Adrenal gland (tissue), 19 donors: ENCODE measurements at places on chromosomes 3 and 15. TPM values are rescaled to one million over a fixed set of nuclear protein-coding genes. Genes with fewer than 3 reads are reported as not detected.

- H3K27ac ChIP-seq, result no peak overlapping the region
- no peaks in the 10 kb centered on the region for H3K27me3 ChIP-seq
- no peaks in the 10 kb centered on the region for H3K36me3 ChIP-seq
- H3K4me3 ChIP-seq, result no peak overlapping the region
- no peaks in the 10 kb centered on the region for H3K4me1 ChIP-seq
- peak; percentile 57 for DNase-seq
Observed at GRCh38 chr3:48194446-48195071, 6.3 kb upstream of the CDC25A start.

GRCh38 chr15:58010983-58011382 lies 54.5 kb downstream of the ALDH1A2 start:
- no peak overlapping the region for H3K27ac ChIP-seq
- H3K27me3 ChIP-seq, result no peaks in the 10 kb centered on the region
- H3K36me3 ChIP-seq, result no peaks in the 10 kb centered on the region
- no peak overlapping the region for H3K4me3 ChIP-seq
- DNase-seq, result no peak

DNA sequence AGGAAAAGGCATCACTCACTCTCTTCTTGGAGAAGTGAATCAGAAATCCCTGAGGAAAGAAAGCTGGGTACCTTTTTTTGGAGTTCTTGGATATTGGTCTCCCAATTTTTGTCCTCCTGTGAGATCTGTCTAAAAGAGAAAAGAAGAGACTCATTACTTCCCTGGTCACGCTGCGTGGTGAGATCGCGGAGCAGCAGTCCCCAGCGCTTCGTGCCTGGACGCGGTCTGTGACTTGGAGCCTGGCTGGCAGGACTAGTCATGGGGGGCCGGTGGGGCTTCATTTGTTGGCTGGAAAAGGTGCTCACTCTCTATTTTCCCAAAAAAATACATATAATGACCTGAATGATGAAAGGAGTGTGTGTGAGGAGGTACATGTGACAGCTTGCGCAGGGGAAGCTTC lies 144.0 kb downstream of the OCA2 start:
- H3K27ac ChIP-seq, result no peak overlapping the region
- H3K27me3 ChIP-seq, result no peaks in the 10 kb centered on the region
- H3K4me3 ChIP-seq, result no peak overlapping the region
- no peaks in the 10 kb centered on the region for H3K36me3 ChIP-seq
- no peak for DNase-seq

DNA sequence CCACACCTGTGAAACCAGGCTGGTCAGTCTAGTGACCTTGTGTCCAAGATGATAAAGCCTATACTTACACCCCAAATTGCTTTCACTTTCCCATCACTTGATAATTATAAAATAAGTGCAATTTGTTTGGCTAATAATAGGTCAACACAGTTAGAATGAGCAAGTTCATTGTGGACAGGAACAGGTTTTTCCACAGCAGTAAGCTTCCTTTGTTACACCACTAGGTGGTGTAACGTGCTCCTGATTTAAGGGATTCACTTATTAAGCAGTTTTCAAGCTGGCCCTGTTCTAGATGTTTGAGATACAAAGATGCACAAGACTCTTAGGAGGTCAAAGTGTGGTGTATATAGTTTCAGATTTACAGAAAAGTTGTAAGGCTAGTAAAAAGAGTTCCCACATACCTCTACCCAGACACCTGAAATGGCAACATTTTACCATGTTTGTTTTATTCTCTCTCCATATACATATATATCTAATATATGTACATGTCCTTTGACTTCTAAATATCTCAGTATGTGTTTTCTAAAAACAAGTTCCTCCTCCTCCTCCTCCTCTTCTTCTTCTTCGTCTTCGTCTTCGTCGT lies 6.8 kb upstream of the MFSD1 start:
- DNase-seq, result no peak
- no peak overlapping the region for H3K27ac ChIP-seq
- no peaks in the 10 kb centered on the region for H3K27me3 ChIP-seq
- H3K4me1 ChIP-seq, result no peaks in the 10 kb centered on the region
- no peak overlapping the region for H3K4me3 ChIP-seq
- H3K36me3 ChIP-seq, result no peaks in the 10 kb centered on the region

The MLF1 gene
- 7.4 TPM for total RNA-seq

- no peak overlapping the region for H3K4me3 ChIP-seq
- DNase-seq, result no peak
- H3K36me3 ChIP-seq, result no peaks in the 10 kb centered on the region
- no peak overlapping the region for H3K27ac ChIP-seq
- no peaks in the 10 kb centered on the region for H3K4me1 ChIP-seq
Observed at GRCh38 chr3:143538577-143538981, 309.7 kb downstream of the SLC9A9 start.

DNA sequence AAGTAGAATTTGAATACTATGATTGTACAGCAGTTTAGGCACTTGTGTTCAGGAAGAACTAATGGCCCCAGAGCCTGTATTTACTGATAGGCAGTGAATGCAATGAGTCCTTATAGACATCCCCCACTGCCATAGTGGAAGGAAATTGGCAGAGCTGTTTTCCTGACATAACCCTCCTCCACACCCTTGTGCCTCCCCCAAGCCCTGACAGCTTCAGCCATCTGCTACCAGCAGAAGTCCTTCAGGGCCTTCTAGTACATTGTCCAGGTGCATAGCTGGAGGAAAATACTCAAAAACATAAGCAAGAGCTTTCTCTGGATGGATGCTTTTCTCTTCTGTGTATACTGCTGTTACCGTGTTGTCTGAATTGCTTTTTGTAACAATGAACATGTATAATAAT lies 20.6 kb downstream of the ARHGAP31 start:
- no peaks in the 10 kb centered on the region for H3K27me3 ChIP-seq
- no peak overlapping the region for H3K27ac ChIP-seq
- H3K4me3 ChIP-seq, result no peak overlapping the region
- no peaks in the 10 kb centered on the region for H3K36me3 ChIP-seq

DNA sequence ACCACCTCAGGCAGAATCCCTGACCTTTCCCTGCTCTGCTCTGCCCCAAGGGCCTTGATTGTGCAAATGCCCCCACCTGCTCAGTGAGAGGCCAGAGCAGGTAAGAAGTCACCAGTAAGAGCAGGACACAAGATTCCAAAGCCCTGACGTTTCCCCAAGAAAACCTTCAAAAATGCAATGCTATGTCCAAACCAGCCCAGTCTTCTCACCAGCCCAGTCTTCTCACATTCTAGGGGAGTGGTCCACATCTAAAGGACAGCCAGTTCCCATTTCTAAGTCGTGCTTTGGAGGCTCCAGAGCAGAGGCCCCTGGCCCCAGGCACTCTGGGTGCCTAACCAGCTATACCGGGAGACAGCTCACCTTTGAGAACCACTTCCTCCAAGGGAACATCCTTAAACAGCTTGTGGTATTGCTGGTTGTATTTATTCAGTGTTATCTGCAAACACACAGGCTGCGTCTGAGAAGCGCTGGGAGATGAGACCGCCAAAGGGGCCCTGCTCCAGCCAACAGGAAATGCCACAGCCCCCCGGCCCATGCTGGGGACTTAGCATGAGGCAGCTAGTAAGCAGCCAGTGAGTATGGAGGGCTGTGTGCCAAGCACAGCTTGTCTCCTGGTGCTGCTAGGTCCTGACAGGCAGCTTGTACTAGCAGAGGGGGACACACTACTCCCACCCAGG lies 29.3 kb downstream of the GRAMD2A start:
- H3K27me3 ChIP-seq, result no peaks in the 10 kb centered on the region
- no peak overlapping the region for H3K27ac ChIP-seq
- no peak for DNase-seq
- no peaks in the 10 kb centered on the region for H3K4me1 ChIP-seq
- no peak overlapping the region for H3K4me3 ChIP-seq

- no peak for DNase-seq
- H3K27ac ChIP-seq, result no peak overlapping the region
- no peaks in the 10 kb centered on the region for H3K27me3 ChIP-seq
- H3K4me3 ChIP-seq, result no peak overlapping the region
- peaks cover 10% of the 10 kb centered on the region for H3K4me1 ChIP-seq
Observed at GRCh38 chr15:77311020-77311419, 108.9 kb downstream of the PEAK1 start.

- no peak overlapping the region for H3K4me3 ChIP-seq
- H3K27ac ChIP-seq, result no peak overlapping the region
- H3K27me3 ChIP-seq, result no peaks in the 10 kb centered on the region
- no peaks in the 10 kb centered on the region for H3K4me1 ChIP-seq
- no peaks in the 10 kb centered on the region for H3K36me3 ChIP-seq
Observed at GRCh38 chr3:100776746-100777145, 67.5 kb downstream of the TFG start.

GRCh38 chr3:107272471-107272870 lies 104.8 kb upstream of the CCDC54 start:
- no peak overlapping the region for H3K27ac ChIP-seq
- peaks cover 5% of the 10 kb centered on the region for H3K4me1 ChIP-seq
- DNase-seq, result no peak

DNA sequence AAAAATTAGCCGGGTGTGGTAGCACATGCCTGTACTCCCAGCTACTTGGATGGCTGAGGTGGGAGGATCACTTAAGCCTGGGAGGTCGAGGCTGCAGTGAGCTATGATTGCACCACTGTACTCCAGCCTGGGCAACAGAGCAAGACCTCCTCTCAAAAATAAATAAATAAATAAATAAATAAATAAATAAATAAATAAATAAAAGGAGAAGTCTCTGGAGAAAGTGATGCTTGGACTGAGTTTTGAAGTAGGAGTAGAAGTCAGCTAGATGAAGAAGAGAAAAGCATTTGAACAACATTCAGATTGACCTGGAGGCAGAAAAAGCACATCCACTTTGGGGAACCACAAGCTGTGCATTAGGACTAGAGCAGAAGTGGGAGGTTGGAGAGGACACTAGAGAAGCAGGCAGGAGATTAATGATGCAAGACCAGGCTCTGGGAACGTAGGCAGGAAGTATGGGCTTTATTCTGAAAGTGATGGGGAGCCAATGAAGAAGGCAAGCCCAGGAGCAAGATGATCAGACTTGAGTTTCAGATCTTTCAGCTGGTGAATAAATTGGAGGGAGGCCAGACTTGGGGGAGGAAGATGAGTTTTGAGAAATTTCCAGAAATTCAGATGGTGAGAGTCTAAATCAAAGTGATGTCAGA lies 48.7 kb downstream of the KLHL6 start:
- H3K4me3 ChIP-seq, result no peak overlapping the region
- peak; percentile 40 for DNase-seq
- H3K36me3 ChIP-seq, result no peaks in the 10 kb centered on the region
- H3K4me1 ChIP-seq, result no peaks in the 10 kb centered on the region

The PHC3 gene
- 31.7 TPM for total RNA-seq

DNA sequence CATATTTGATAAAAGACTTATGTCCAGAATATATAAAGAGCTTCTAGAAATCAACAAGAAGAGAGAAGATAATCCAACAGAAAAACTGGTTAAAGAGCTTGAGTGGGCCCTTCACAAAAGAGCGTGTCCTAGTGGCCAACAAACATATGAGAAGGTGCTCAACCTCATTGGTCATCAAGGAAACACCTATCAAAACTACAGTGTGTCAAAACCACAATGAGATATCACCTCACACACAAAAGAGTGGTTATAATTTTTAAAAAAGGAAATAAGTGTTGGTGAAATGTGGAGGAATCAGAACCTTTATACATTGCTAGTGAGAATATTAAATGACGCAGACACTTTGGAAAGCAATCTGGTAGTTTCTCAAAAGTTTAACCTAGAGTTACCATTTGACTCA lies 68.4 kb upstream of the KLF13 start:
- DNase-seq, result no peak
- no peaks in the 10 kb centered on the region for H3K4me1 ChIP-seq
- no peaks in the 10 kb centered on the region for H3K36me3 ChIP-seq

The MCTP2 gene
- 19.5 TPM for total RNA-seq

DNA sequence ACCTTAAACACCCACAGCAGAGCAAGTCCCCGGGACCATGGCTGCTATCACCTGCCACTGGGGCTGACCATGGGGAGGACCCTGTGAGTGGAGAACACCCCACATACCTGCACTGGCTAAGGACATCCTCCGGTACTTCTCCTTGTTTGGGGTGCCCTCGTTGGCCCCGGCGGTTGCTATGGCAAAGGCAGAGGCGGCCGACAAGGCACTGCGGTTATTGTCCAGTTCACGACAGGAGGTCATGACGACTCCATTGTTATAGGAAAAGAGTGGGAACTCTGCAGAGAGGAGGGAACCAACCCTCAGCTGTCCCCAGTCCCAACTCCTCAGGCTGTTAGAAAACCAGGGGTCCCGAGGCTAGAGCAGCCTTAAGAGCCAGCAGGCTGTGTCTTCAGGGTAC lies 54.8 kb upstream of the CTSH start:
- H3K36me3 ChIP-seq, result no peaks in the 10 kb centered on the region
- no peak for DNase-seq
- peaks cover 6% of the 10 kb centered on the region for H3K4me1 ChIP-seq
- H3K27me3 ChIP-seq, result no peaks in the 10 kb centered on the region

- H3K4me3 ChIP-seq, result no peak overlapping the region
- no peak for DNase-seq
- H3K4me1 ChIP-seq, result peaks cover 5% of the 10 kb centered on the region
- H3K27ac ChIP-seq, result no peak overlapping the region
Observed at GRCh38 chr15:71753346-71753745, 57.0 kb upstream of the NR2E3 start.

The PYGO1 gene
- total RNA-seq, result 12.4 TPM

DNA sequence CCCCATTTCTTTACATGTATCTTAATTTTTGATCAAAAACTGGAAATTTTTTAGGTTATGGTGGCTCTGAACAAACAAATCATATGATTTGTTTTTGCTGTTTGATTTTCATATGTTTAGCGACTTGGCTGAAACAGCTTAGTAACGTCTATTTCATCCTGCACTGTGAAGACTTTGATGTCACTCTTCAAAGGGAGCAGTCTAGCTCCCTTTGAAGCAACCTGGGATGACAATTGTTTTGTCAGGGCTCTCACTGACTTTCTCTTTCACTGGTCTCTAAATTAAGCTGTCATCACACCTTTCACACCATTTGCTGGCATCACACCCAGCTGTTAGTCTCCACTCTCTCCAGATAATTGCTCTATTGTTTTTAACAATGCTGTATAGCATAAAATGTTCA lies 896.9 kb downstream of the IGSF11 start:
- no peak overlapping the region for H3K27ac ChIP-seq
- no peaks in the 10 kb centered on the region for H3K4me1 ChIP-seq
- no peaks in the 10 kb centered on the region for H3K27me3 ChIP-seq
- H3K4me3 ChIP-seq, result no peak overlapping the region
- no peaks in the 10 kb centered on the region for H3K36me3 ChIP-seq

The HGD gene
- total RNA-seq, result 0.52 TPM

GRCh38 chr15:91424001-91424400 lies 323.9 kb downstream of the SV2B start:
- H3K36me3 ChIP-seq, result no peaks in the 10 kb centered on the region
- no peak for DNase-seq
- H3K4me1 ChIP-seq, result no peaks in the 10 kb centered on the region
- no peaks in the 10 kb centered on the region for H3K27me3 ChIP-seq
- H3K27ac ChIP-seq, result no peak overlapping the region

GRCh38 chr15:37773111-37773860 lies 161.2 kb upstream of the TMCO5A start:
- no peaks in the 10 kb centered on the region for H3K36me3 ChIP-seq
- no peaks in the 10 kb centered on the region for H3K27me3 ChIP-seq
- no peak for DNase-seq
- no peak overlapping the region for H3K4me3 ChIP-seq
- no peaks in the 10 kb centered on the region for H3K4me1 ChIP-seq
- H3K27ac ChIP-seq, result no peak overlapping the region
